ENCODE measurements at places on chromosomes 2 and 18.

DNA sequence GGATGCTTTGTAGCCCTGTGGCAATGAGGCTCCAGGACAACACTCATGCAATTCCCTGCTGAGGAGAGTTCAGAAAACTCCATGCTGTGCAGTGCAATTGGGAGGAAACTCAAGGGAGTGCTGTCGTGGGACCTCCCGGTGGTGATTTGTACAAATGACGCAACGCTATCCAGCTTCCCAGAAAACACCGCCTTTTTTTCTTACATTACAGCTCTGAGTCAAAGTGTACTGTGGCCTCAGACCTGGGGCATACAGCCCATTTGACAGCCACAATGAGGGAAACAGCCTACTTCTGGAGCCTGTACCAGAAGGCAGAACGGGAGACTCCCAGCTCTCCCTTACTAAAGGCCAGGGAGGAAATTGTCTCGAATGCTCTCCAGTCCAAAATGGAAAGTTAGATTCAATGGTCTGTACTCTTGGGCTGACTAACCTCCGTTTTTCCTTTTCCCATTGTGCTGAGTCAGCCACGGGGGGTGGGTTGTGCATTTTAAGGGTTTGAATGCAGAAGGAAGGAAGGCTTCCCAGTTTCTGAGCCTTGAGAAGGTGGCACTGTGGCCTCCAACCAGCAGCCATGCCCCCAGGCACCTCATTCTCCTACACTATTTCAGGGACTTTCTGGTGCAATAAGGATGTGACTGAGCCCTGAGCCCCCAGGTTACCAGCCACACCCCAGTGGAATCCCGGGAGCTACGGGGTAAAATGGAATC lies 16.4 kb upstream of the CYP1B1 start:
- DNase-seq: no peak

- no peak for DNase-seq
Measured at GRCh38 chr2:36710858-36711515, 14.5 kb downstream of the VIT start.

GRCh38 chr2:174145827-174146226 lies 102.5 kb downstream of the OLA1 start:
- no peak for DNase-seq

DNA sequence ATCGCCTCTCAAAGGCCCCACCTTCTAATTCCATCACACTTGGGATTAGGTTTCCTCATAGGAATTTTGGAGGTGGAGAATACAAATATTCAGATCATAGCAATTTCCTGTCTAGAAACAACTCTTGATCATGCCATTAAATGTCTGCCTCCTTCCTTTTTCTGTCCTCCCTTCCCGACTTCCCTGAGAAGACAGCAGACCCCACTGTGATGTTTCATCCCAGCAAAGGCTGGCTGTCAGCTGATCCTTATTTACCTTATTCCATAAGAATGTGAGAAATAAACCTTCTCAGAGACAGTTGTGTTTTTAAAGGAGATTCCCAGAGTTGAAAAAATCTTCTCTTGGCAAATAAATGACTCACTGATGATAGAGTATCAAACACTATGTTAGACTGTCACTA lies 133.9 kb downstream of the TDRD15 start:
- DNase-seq: no peak

DNA sequence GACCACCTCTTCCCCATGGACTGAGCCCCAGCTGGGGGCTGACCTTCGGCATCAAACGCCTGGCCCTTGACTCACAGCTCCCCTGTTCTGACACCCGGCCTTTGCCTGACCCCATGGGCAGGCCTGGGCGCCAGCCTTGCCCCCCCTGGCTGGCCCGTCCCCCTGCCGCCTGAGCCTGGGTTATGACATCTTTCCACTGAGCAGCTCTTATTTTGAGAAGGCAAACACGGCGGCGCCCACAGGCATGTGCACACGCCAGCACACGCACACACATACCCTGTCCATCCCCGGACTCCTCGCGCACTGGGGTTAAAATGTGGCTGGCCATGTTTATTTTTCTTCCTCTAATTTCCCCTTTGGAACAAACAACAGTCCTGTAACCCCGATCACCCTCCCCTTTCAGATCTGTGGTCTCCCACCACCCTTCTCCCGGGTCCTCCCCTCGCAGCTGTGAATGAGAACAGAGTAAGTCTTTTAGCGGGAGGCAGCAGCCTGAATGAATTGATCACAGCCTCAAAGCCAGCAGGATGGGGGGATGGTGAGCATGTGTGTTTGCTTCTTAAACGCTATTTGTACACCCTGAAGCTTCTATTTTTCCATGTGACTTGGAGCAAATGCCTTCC lies 11.8 kb upstream of the ATOH8 start:
- DNase-seq: no peak

DNA sequence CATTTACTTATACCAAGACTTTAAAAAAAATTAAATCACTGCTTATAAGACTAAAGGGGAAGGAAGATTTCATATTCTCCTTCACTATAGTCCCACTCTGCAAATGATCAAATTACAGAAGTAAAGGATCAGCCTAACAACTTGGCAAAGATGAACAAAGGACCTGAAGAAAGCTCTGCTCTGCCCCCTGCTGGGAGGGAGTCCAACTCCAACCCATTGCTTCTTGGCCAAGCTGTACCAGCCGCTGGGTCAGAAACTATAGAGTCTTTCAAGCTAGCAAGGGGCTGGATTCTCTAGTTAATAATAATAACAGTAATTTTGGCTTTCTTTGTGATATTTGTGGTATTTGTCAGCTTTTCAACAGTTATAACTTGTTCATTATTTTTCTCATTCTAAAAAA lies 927.0 kb upstream of the CRIM1 start:
- DNase-seq: no peak

DNA sequence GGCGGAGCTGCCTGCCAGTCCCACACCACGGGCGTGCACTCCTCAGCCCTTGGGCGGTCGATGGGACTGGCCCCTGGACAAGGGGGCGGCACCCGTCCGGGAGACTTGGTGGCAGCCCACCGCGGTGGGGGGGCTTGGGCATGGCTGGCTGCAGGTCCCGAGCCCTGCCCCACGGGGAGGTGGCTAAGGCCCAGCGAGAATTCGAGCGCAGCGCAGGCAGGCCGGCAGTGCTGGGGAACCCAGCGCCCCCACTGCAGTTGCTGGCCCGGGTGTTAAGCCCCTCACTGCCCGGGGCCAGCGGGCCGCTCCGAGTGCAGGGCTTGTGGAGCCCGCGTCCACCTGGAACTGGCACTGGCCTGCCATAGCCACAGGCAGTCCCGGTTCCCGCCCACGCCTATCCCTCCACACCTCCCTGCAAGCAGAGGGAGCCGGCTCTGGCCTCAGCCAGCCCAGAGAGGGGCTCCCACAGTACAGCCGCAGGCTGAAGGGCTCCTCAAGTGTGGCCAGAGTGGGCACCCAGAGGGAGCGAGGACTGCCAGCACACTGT lies 742.9 kb upstream of the DDX18 start:
- no peak for DNase-seq

GRCh38 chr2:184923751-184924150 lies 325.4 kb downstream of the ZNF804A start:
- no peak for DNase-seq

DNA sequence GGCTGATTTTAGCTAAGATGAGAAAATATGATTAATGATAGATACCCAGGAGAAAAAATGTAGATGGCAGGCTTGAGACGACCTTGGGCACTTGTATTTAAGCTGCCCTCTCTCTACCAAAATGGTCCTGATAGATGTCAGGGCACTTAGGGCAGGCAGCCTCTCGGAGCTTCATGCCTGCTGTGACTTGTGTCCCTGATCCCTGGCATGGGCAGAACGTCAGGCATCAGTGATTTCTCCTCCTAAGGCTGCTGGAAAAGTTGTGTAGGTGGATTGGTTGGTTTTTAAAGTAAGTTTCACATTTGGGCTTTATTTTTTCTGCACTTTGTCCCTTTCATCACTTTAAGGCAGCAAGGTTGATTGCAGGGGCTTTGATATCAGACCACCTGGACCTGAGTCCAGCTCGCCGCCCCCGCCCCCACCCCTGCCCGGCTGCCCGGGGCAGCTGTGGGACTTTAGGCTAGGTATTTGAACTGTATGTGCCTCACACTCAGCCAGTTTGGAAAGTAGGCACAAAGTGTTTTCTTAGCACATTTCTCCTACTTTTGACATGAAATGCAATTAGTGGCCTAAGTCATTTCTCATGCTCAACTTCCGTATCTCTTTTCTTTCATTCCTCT lies 35.0 kb upstream of the SCLY start:
- no peak for DNase-seq

DNA sequence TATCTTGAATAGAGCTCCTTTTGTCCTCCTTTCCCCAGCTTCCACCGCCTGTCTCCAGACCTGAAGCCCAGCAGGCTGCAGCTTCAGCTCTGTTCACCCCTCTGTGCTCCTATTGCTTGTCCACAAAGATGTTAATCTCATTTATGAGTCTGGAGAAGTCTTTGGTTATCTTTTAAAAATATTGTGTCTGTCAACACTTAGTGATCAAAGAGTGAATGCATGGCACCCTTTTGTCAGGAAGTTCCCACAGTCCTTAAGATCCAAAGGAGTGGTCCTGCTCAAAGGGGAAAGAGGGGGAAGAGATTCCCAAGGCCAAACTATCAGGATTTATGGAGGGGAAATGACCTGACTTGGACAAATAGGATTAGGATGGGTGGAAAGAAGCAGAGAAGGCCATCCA lies 118.9 kb downstream of the ACAA2 start:
- DNase-seq: no peak

GRCh38 chr2:24315669-24316068 lies 44.7 kb downstream of the ITSN2 start:
- DNase-seq: no peak

DNA sequence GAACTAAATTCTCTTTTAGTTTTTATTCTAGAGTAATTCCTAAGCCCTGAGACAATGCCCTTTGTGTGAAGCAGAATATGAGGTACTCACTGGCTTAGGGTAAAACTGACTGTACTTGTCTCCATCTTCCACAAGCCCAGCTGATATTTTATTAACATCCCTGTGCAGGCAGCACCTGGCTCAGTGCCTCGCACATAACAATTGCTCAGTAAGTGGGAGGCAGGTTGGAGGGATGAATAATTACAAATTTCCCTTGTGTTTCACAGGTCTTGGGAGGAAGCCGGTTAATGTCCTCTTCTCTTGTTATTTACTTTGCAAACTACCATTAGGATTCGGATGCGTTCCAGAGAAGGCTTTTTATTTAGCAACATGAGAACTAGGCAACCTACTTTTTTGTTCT lies 249.8 kb upstream of the FSHR start:
- DNase-seq: no peak

- DNase-seq: no peak
Measured at GRCh38 chr2:113963965-113964364, 74.1 kb downstream of the ACTR3 start.
